Brain pericyte (primary cell): ENCODE measurements at places on chromosomes 6 and 20.

- no peak for DNase-seq
Observed at GRCh38 chr20:6490849-6491248, 276.6 kb upstream of the BMP2 start.

DNA sequence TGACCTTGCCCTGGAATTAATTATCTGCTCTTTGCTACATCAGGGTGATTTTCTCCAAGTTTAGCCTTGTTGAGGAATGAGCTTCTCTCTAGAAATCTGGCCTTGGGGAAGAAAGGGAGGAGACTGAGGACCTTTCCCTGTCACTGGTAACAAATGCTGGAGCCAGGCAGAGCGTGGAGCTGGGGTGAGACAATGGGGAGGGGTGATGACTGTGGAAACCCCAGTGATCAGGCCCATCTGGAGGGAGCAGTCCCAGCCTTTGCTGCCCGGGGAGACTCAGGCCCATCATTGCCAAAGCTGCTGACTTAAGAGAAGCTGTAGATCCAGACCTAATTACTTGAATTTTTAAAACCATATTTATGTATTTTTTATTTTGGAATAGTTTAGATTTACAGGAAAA is 31.3 kb downstream of the BCAS4 start:
- DNase-seq, result no peak

DNA sequence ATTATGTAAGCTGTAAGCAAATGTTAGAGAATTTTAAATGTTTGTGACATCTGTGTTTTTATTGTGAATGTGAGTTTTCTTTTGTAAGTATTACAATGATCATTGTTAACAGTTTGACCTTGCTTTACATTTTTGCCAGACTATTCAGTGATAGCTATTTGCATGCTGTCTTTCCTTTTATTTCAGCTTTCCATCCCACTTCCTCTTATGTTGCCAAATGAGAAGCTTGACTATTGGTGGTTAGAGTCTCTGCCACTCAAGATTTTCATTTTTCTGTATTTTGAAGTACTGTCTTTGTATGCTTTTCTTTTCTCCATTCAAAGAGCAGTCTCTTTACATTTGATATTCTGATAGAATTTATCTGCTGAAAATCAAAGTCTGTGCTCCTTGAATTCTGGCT is 104.1 kb downstream of the PRIM2 start:
- DNase-seq, result no peak

DNA sequence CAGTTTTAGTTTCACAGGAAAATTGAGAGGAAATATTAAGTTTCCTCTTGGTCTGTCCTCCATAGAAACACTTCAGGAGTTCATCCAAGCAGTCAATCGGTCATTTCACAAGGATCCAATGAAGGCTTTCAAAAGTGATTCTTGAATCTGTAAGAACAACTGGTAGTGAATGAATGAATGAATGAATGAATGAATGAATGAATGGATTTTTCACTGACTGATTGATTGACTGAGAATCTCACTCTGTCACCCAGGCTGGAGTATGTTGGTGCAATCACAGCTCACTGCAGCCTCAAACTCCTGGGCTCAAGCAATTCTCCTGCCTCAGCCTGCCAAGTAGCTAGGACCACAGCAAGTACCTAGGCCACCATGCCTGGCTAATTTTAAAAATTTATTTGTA is 39.4 kb upstream of the TAF8 start:
- no peak for DNase-seq

GRCh38 chr20:36035745-36036144 is 67.4 kb downstream of the CNBD2 start:
- DNase-seq, result no peak

- DNase-seq, result no peak
Observed at GRCh38 chr6:75450903-75451302, 42.7 kb downstream of the FILIP1 start.

DNA sequence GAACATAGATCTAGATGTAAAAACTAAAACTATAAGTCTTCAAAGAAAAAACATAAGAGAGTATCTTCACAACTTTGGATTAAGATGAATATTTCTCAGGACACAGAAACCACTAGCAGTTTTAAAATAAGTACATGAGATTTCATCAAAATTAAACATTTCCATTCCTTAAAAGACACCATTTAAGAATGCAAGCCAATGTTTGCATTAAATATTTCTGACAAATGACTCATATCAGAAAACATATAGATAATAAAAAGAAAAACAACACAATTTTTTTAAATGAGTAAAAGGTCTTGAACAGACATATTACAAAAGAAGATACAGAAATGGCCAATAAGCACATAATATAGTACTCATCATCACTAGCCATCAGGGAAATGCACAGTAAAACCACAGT is 59.7 kb downstream of the COL21A1 start:
- DNase-seq, result no peak

GRCh38 chr6:128731249-128732165 is 151.4 kb upstream of the LAMA2 start:
- DNase-seq, result no peak
